ENCODE measurements at places on chromosomes 12 and 14. TPM values are rescaled to one million over a fixed set of nuclear protein-coding genes. Genes with fewer than 3 reads are reported as not detected.

LMNTD1 gene
- total RNA-seq = not detected

CMA1 gene
- total RNA-seq = not detected

GRCh38 chr12:101859664-101860607 lies 17.4 kb upstream of the DRAM1 start:
- H3K36me3 ChIP-seq = peaks cover 2% of the 10 kb centered on the region
- no peaks in the 10 kb centered on the region for H3K27me3 ChIP-seq
- DNase-seq = no peak
- no peak overlapping the region for H3K4me3 ChIP-seq
- H3K4me1 ChIP-seq = no peaks in the 10 kb centered on the region

DNA sequence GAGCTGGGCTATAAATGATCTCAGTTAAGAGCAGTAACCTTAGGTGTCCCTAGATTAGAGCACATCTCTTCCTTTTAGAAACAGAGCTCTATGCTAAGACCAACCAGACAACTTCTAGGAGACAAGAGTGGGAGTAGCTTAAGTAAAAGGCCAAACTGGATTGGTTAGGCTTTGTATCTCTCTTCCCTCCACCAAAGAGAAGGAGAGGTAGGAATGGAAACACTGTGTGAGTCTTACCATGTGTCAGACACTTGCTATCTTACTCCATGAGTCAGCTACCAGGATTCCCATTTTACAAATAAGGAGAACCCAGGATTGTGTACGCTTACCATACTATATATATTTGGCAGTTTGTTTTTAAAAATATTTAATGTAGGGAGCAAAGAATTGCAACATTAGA lies 122.9 kb downstream of the PAX9 start:
- DNase-seq = no peak
- no peaks in the 10 kb centered on the region for H3K27me3 ChIP-seq
- no peak overlapping the region for H3K27ac ChIP-seq
- H3K4me1 ChIP-seq = no peaks in the 10 kb centered on the region
- H3K4me3 ChIP-seq = no peak overlapping the region
- H3K36me3 ChIP-seq = peaks cover 13% of the 10 kb centered on the region

DNA sequence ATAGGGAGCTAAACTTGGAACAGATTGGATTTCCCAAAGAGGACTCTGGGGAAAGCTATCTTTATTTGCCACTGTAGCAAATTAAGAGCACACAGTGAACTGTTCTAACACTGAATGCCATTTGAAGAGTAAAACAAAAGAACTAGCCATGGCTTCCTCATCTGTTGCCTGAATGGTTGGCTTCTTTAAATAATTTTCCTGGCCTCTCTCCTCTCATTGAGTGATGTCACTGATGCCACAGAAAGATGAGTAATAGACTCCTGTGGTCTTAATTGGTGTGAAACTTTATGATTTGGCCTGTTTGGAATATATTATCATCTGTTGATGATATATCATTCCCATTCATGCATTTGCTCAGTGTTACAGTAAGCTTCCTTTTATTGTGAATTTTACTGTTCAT lies 42.5 kb downstream of the WDR20 start:
- H3K36me3 ChIP-seq = no peaks in the 10 kb centered on the region
- no peaks in the 10 kb centered on the region for H3K27me3 ChIP-seq
- DNase-seq = no peak
- no peaks in the 10 kb centered on the region for H3K4me1 ChIP-seq
- H3K27ac ChIP-seq = no peak overlapping the region

GRCh38 chr12:34208331-34209258 lies 186.3 kb downstream of the ALG10 start:
- no peak for DNase-seq
- H3K4me3 ChIP-seq = no peak overlapping the region
- no peaks in the 10 kb centered on the region for H3K4me1 ChIP-seq
- no peaks in the 10 kb centered on the region for H3K27me3 ChIP-seq
- no peak overlapping the region for H3K27ac ChIP-seq

Data from H9 (cell line).